Stimulated activated CD4-positive, alpha-beta T cell treated with anti-CD3 and anti-CD28 coated beads, TNF-alpha, amount 100 ng/mL, for 48 hours (primary cell): ENCODE measurements at places on chromosomes 11 and 22.

DNA sequence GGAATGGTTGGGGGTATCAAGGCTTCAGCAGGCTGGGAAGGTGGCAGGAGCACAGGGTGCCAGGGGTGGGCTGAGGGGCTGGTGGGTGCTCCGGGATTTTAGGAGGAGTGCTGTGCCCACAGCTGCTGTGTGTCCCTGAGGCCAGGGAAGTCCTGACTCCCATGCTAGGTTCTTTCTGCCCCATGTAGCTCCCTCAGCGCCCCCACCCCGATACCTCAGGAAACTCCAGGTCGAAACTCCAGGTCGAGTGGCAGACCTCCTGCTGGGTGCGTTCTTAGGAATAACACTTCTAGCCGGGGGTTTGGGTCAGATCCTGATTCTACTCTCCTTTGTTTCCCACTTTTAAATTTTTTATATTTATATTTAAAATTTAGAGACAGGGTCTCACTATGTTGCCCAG lies 8.3 kb downstream of the AP2A2 start:
- DNase-seq: no peak

- no peak for DNase-seq
These were observed at the start of gene SLC22A8 for GRCh38 chr11:63015521-63016215. SLC22A8 (minus strand) TSS chr11:63015841; CDS start chr11:63014958, 883 bp downstream.

DNA sequence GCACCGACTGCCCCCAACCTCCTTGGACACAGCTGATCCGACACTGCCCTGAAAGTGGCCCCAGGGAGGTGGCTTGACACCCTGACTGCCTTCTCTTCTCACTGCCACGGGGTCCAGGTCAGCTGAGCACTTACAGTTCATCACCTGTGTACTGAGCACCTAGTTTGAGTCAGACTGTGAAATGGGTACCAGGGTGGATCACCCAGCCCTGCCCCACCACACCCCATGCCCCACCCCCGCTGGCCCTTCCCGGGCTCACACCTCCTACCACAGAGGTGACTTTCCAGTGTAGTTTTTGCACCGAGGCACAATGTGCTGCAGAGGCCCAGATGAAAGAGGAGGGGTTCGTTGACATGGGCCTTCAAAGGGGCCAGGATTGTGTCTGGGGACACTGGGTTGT lies 59.5 kb downstream of the PRDM11 start:
- no peak for DNase-seq

DNA sequence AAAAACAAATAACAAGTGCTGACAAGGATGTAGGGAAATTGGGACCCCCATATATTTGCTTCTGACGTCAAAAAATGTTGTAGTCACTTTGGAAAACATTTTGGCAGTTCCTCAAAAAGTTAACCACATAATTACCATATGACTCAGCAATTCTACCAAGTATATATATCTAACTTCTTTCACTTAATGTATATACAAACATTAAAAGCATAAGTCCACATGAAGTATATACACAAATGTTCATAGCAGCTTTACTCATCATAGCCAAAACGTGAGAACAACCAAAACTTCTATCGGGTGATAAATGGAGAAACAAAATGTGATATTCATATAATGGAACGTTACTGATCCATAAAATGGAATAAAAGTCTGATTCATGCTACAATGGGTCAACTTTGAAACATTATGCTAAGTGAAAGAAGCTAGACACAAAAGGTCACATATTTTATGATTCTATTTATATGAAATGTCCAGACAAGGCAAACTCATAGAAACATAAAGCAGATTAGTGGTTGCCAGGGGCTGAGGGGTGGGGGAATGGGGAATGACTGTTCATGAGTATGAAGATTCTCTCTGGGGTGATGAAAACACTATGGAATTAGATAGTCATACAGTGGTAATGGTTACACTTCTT lies 48.7 kb upstream of the TEAD1 start:
- DNase-seq: no peak

DNA sequence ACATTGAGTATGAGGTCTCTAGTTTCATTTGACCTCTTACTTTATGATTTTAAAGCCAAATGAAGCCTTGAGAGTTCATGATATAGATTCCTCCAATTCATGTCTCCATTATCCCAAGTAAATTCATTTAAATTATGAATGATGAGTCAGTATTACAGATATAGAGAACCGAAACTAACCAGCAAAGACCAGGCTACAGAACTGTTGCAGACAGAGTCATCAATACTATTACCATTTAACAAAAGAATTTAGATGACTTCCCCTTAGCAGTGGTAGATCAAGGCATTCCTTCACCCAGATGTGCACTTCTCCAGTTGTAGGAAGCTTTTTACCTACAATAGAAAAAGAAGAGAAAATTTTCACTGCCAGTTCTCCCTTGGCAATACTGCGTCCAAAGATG lies 11.8 kb upstream of the CCDC89 start:
- DNase-seq: no peak
